Regular cardiac myocyte (primary cell): ENCODE measurements at places on chromosomes 3 and 15. TPM values are rescaled to one million over a fixed set of nuclear protein-coding genes. Genes with fewer than 3 reads are reported as not detected.

The CGNL1 gene
- 3.1 and 3.7 TPM in 2 replicates for total RNA-seq

The RTP3 gene
- total RNA-seq, result not detected in 2 replicates

The BBS4 gene
- total RNA-seq, result 10.5 and 18.0 TPM in 2 replicates

The SERPINI1 gene
- total RNA-seq, result 2.9 and 13.5 TPM in 2 replicates

The ZKSCAN7 gene
- total RNA-seq, result 5.2 and 7.0 TPM in 2 replicates

The STRA6 gene
- total RNA-seq, result 0.85 and 2.5 TPM in 2 replicates

The CCDC54 gene
- total RNA-seq, result not detected in 2 replicates

The C3orf20 gene
- total RNA-seq, result under 0.01 TPM in 1 of 2 replicates, not detected in the other

The CHRNA5 gene
- total RNA-seq, result 0.56 and 2.3 TPM in 2 replicates

The LYSMD4 gene
- 6.1 and 11.6 TPM in 2 replicates for total RNA-seq

The TSC22D2 gene
- 5.1 and 8.8 TPM in 2 replicates for total RNA-seq

The SERPINI2 gene
- not detected in 2 replicates for total RNA-seq

The UNC13C gene
- not detected in 2 replicates for total RNA-seq

The CPLX3 gene
- total RNA-seq, result not detected in 2 replicates

The LRRK1 gene
- 4.0 and 5.6 TPM in 2 replicates for total RNA-seq

The CAV3 gene
- total RNA-seq, result not detected in 2 replicates

The NOX5 gene
- under 0.01 and 0.28 TPM in 2 replicates for total RNA-seq

The RBPMS2 gene
- total RNA-seq, result not detected in 2 replicates

The CCDC13 gene
- 0.19 TPM in 1 of 2 replicates, not detected in the other for total RNA-seq

The CAMK2N2 gene
- total RNA-seq, result not detected in 2 replicates

The BOC gene
- total RNA-seq, result 1.3 and 6.5 TPM in 2 replicates

The DNASE1L3 gene
- total RNA-seq, result 0.19 and 0.56 TPM in 2 replicates

The SLC22A13 gene
- total RNA-seq, result 0.56 and 0.58 TPM in 2 replicates

The CCDC14 gene
- 25.3 and 28.5 TPM in 2 replicates for total RNA-seq

The LSMEM2 gene
- total RNA-seq, result under 0.01 TPM in 1 of 2 replicates, not detected in the other

The CKMT1B gene
- 0.85 TPM in 1 of 2 replicates, not detected in the other for total RNA-seq

The LAMB2 gene
- total RNA-seq, result 360 and 613 TPM in 2 replicates

The ACP3 gene
- total RNA-seq, result under 0.01 and 0.28 TPM in 2 replicates

The C3orf22 gene
- total RNA-seq, result not detected in 2 replicates

The CCR8 gene
- not detected in 2 replicates for total RNA-seq

The FSD2 gene
- under 0.01 TPM in 1 of 2 replicates, not detected in the other for total RNA-seq

The CACNA2D3 gene
- 0.19 and 0.85 TPM in 2 replicates for total RNA-seq
